Mucosa of descending colon (tissue), 3 donors: ENCODE measurements at places on chromosomes 1 and 21. TPM values are rescaled to one million over a fixed set of nuclear protein-coding genes. Genes with fewer than 3 reads are reported as not detected.

- no peak for DNase-seq
These were observed 135.0 kb downstream of the LHX4 start for GRCh38 chr1:180365039-180365438.

Gene CNR2
- 0.17 TPM for total RNA-seq

Gene FHAD1
- 0.99 TPM for total RNA-seq

DNA sequence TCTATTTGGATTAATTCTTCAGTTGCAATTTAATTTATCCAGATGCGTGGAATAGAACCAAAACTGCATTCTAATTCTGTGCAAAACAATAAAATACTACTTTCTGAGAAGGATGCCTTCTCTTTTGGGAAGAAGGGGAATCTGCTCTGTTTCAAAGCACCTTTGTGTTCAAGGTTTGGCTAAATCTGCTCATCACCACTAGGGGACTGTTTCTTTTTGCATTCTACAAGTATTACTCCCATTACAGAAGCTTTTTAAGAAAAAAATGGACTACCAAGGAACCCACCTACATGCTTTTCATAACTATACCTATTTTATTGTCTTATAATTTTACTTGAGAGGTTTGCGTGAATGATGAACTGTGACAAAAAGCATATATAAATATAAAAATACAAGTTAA is 18.2 kb downstream of the MRPS6 start:
- DNase-seq = no peak

Gene IL19
- total RNA-seq = not detected

Gene APCS
- total RNA-seq = not detected

GRCh38 chr21:46381541-46381940 is 57.6 kb downstream of the PCNT start:
- DNase-seq = no peak

- DNase-seq = no peak
These were observed 25.2 kb downstream of the MAPKAPK2 start for GRCh38 chr1:206709772-206710459.

Gene LCE2B
- not detected for total RNA-seq

DNA sequence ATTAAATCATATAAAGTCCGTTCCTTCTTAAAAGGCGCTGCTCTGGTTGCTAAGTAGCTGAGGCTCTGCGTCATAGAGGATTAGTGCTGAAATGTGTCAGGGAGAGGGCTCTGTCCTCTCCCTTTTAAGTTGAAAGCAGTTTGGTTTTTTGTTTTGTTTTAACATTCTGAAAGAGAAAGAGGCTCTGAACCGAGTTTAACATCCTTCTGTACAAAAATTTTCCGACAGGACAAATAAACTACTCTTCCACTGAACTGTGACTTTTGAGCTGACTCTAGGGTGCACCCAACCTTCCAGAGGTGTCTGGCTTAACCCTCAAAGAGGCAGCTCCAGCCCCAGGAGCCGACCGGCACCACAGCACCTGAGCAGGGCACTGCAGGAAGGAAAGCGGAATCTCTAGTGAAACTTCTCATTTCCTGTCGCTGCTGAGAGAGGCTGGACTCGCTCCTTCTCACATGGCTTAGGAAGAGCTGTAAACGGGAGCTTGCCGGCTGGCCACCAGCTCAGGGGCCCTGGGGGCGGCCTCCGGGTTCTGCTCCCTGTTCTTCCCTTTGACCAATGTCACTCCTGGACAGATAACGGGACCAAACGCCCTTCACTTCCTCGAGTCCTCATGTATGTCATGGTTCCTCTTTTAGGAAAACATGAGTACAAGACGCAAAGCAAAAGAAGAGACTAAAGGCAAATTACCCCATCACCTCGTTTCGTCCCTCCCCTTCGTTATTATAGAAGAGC is 1.2 kb downstream of the VAV3 start:
- DNase-seq = peak; percentile 33

GRCh38 chr1:5819391-5820025 is 172.7 kb downstream of the NPHP4 start:
- no peak for DNase-seq
